ENCODE measurements at places on chromosomes 7 and 10.

GRCh38 chr10:64648915-64649314 lies 1127.7 kb downstream of the REEP3 start:
- DNase-seq = peak; percentile 9

DNA sequence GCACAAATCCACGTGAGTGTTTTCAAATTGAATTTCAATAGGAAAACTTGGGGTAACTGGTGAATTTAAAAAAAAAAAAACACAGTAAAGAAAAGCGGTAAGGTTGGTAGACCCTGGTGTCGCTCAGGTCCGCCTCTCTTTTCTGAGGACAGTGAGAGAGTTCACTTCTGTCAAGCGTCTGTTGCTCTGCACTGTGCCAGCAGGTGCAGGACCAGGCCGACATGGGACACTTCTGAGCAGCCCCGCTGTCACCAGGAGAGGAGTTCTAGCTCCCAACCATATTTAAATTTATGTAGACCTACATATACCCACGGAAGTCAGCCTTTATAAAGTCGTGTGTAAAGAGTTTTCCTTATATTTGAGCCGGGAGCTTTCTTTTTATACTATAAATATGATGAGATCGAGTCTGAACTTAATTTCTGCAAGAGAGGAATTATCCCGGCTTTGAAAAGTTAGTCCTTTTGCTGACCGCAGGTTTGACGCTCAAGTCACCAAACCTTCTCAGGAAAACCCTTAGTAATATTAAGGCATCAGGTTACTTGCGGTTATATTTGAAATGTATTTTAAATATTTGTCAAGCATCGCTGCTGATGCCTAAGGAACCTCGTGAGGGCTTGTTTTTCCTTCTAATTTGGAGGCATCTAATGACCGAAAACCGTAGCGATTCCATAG lies 531 bp downstream of the IKZF1 start:
- peak; percentile 79 for DNase-seq

- DNase-seq = no peak
Measured at GRCh38 chr10:60424971-60425370, 35.3 kb upstream of the ANK3 start.

DNA sequence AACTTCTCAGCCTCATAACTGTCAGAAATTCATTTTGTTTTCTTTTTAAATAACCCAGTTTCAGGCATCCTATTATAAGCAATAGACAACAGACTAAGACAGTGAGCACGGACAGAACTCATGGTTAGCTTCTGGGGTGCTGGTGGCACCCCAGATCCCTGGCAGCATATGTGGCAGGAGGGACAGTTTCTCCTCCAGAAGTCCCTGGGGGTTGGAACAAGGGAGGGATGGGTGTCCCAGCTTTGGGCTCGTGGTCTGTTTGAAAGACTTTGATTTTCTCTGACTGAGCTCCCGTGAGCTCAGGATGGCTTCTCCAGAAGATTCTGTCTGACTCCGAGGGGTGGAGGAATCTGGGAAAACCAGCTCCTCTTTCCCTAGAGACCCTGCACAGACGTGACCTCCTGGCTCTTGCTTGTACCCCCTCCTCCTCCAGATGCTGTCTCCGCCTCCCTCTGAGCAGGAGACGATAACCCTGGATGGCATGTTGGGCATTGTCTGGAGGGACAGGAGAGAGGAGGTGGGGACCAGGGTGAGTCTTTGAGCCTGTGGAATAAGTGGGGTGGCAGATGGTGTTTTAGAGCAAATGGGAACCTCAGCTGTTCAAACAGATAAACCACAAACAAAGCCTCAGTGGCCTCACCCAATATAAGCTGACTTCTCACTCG lies 421.1 kb downstream of the GLRX3 start:
- no peak for DNase-seq

DNA sequence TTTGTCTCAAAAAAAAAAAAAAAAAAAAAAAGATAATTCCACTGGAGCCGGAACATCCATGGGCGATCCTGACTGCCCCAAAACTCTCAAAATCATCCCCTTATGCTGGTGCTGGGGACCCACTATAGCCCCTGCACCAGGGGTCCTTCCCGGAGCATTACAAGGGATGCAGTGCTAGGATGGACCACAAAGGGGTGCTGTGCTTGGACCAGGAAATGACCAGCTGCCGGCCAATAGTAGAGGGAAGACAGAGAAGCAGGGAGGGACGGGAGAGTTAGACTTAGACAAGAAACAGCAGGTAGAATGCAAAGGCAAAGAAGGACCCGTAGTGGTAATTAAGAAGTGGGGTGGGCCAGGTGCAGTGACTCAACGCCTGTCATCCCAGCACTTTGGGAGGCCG lies 40.5 kb downstream of the RCC1L start:
- no peak for DNase-seq

DNA sequence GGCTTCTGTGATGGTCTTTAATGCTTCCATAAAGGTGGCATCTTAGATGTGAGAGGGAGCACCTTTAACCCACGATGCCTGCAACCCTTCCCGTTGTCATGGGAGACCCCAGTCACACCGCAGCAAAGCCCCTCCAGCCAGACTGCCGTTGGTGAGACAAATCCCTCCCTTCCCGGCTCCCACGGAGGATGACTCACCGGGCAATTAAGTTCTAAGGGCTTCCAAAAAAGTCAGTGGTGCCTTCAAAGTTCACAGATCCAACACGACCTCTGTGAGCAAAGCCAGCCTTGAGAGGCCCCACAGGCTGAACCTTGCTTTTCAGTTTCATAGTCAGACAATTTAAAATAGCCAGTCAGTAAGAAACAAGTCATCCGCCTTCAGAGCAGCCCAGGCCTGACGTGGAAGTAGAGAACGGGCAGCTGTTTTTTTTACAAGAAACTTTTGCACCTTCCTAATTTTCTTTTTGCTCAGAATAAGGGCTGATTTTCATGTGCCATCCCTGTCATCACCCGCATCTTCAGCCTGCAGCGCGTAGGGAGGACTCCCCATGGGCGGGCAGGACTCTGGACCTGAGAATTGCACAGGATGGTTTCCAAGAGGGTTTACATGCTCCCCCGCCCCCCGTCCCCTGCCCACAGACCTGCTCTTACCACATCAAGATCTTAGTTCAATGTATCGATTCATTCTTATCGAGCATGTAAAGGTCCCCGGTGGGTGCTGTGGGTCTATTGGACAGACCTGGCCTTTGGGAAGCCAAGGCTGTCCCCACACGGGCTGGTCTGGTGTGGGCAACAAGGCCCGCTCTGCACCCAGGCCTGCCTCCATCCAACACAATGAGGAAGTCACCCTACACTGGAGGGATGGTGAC lies 333.9 kb downstream of the DNAJB6 start:
- DNase-seq = no peak

DNA sequence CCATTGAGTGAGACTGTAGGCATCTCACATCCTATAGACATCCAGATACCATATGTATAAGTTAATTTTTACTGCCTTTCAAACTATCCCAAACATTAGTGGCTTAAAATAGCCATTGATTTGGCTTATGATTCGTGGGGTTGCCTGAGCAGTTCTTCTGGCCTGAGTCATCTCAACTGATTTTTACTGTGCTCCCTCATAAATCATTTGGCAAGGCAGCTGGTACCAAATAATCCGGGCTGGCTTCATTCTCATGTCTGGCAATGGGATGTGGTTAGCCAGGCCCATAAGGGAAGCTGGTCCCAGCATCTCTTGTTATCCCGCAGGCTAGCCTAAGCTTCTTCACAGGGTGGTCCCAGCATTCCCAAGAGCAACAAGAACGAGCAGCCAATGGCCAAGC lies 6.7 kb upstream of the LRGUK start:
- DNase-seq = no peak

DNA sequence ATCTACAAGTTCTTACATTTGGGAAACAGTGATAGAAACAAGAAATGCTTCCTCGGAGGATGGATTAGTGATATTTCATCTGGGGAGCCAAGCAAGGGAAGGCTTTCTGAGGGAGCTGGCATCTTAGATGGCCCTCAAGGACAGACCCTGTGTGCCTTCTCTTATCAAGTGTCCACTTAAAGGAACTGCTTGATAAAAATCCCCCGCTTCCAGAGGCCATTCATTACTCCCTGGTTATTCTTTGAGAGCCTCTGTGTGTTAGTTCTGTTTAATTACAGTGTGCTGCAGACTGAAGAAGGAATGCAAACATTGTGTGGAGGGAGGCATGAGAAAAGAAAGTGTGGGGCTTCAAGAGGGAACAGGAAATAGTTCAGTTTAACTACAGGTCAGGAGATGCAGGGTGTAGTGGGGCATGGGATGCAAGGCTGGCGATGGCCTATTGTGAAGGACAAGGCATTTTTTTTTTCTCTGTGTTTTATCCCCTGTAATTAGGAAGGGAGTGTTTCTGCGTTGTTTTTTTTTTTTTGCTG lies 145.4 kb downstream of the SNX10 start:
- no peak for DNase-seq

GRCh38 chr10:30186371-30186875 lies 127.0 kb upstream of the JCAD start:
- DNase-seq = peak; percentile 47

- DNase-seq = no peak
Measured at GRCh38 chr7:108290459-108291151, 160.4 kb upstream of the LAMB4 start.

DNA sequence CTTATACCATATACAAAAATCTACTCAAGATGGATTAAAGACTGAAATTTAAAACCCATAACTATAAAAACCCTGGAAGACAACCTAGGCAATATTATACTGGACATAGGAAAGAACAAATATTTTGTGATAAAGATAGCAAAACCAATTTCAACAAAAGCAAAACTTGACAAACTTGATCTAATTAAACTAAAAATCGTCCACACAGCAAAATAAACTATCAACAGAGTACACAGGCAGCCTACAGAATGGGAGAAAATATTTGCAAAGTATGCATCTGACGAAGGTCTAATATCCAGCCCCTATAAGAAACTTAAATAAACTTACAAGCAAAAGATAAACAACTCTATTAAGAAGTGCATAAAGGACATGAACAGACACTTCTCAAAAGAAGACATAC lies 240.1 kb downstream of the HGF start:
- DNase-seq = no peak

- DNase-seq = no peak
Measured at GRCh38 chr7:12814107-12814506, 126.7 kb downstream of the ARL4A start.

GRCh38 chr10:75650648-75651047 lies 219.2 kb downstream of the LRMDA start:
- DNase-seq = no peak

GRCh38 chr10:43024942-43025700 lies 51.7 kb upstream of the RET start:
- no peak for DNase-seq

DNA sequence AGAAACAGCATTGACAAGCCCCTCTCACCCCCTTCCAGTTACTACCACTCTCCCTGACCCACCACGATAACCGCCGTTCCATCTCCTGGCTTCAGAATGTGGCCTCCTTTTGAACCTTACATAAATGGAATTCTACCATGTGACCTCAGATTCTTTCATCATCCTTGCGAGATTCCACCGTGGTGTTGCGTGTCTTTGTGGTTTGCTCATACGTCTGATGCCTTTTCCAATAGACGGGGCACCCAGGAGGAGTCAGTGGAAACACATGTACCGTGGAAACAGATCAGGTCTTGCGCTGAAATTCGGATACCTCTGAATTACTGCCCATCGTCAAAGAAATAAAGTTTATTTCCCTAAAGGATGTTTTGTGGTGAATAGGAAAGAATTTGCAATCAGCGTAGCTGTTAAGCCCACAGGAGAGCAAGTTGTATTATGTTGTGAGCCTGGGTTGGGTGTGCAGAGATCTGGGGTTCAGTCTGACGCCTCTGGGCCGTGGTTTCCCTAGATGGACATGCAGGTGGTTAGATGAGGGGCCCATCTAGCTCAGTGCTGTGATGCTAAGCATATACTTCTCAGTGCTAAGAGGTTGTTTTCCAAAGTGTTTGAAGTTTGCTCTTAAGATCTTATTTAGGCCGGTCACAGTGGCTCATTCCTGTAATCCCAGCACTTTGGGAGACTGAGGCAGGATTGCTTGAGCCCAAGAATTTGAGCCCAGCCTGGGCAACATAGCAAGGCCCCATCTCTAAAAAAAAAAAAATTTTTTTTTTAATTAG lies 29.1 kb downstream of the GTF2IRD1 start:
- no peak for DNase-seq

DNA sequence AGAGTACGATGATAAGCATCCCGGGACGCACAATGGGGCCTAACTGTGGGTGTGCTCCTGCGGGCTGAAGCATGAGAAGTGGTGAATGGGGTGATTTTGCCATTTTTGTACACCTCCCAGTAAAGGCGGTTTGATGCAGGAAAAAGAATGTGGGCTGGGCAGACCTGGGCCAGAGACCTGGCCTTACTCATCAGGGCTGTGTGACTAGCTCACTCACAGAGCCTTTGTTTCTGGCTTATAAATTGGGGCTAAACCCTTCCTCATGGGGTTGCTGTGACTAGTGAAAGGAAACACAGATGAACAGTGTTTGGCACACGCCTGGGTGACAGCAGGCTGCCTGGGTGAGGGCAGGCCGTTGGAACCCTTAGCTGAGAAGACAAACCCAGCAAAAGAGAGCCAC lies 18.0 kb downstream of the RRP12 start:
- DNase-seq = no peak

GRCh38 chr7:43905209-43905946 lies 1.0 kb downstream of the URGCP start:
- DNase-seq = no peak

DNA sequence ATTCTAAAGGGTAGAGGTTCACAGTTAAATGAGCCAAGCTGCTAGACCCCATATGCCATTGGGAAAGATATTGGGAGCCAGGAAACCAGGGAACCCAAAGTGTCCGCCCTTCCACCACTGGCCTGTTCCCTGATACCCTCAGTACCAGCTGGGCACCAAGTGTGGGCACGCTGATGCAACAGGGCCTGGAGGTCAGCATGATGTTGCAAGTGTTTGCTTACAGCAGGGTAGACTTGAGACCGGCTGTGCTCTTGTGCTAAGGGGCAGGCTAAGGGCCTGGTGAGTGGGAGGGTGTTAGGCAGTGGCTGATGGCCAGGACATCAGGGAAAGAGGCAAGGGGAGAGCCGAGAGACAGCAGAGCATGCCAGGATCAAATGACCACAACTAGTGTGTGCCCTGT lies 21.0 kb upstream of the MYL7 start:
- DNase-seq = no peak

DNA sequence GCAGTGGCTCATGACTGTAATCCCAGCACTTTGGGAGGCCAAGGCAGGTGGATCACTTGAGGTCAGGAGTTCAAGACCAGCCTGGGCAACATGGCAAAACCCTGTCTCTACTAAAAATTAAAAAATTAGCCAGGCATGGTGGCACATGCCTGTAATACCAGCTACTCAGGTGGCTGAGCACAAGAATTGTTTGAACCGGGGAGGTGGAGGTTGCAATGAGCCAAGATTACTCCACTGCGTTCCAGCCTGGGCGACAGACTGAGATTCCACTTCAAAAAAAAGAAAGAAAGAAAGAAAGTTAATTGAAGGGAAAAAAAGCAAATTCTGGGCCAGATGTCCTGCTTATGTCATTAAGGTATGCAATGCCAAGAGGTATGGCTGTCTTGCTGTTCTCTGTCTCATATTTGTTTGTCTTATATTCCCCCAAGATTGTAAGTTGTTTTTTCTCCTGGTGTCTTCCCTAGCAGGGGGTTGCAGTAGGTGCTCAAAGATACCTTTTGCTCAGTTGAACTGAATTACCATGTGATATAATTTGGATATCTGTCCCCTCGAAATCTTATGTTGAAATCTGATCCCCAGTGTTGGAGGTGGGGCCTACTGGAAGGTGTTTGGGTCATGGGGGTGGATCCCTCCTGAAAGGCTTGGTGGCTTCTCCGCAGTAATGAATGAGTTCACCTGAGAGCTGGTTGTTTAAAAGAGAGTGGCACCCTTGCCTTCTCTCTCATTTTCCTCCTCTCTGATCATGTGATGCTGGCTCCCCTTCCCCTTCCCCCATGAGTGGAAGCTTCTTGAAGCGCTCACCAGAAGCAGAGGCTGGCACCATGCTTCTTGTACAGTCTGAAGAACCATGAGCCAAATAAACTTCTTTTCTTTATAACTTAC lies 60.9 kb downstream of the MYOF start:
- DNase-seq = no peak
